ENCODE measurements at places on chromosomes 12 and 14. TPM values are rescaled to one million over a fixed set of nuclear protein-coding genes. Genes with fewer than 3 reads are reported as not detected.
A peak's percentile ranks its signal among the peaks of the same experiment; 100 is the strongest.

Gene AVPR1A
- total RNA-seq = 21.3 TPM

Gene NEDD8
- total RNA-seq = 123 TPM

GRCh38 chr14:75342762-75343599 lies 64.4 kb downstream of the FOS start:
- no peak overlapping the region for H3K27ac ChIP-seq
- H3K36me3 ChIP-seq = no peaks in the 10 kb centered on the region
- H3K4me3 ChIP-seq = no peak overlapping the region
- H3K27me3 ChIP-seq = no peaks in the 10 kb centered on the region

DNA sequence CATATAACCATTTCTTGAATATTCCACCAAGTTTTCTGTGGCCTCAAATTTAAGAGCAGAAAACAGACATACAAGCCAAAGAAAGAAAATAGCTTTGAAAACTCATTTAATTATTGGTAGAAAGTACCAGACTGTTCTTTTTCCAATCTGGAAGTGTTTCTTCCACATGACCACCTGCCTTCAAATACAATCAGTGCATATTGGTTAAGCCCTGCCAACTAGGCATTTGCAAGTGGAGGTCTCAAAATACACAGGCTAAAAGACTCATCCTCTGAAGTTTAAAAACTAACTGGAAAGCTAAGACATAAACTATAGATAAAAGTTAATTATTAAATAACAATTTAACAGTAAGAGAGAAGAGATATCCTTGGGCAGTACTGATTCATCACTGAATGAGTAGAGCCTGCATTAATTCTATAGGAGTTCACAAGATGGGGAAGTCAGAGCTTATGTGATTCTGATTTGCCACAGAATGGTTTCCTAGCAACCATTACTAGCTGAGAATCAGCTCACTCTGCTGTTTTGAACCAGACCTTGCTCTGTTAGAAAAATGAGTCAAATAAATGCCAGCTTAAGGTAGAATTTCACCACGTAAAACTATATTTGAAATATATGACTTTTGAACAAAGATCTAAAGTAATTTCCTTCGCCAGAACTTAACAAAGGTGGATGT lies 433.8 kb downstream of the FUT8 start:
- H3K27ac ChIP-seq = no peak overlapping the region
- no peak for DNase-seq
- no peaks in the 10 kb centered on the region for H3K4me1 ChIP-seq
- H3K36me3 ChIP-seq = no peaks in the 10 kb centered on the region

DNA sequence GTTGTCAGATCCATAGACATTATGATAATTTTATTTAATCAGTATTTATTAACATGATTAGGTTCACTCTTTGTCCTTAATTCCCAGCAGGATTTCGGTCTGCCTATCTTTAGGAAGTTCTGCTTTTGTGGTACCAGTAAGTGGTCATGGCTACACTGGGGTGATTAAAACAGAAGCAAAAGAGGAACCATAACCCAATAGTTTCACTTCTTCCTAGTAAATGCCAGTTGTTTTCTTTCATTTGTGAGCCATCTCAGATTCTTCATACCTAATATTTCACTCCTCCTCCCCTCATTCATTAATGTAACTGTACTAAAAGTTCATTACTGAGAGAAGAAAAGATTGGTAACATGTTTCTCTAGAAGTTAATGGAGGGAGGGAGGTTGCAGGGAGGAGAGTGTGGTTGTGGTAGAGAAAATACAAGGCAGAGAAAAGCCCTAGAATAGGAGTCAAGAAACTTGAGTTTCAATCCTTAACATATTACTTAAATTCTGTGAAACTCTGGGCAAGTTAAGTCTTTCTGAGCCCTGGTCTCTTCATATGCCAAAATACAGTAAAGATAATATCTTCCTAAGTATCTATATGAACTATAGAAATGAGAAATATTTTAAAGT lies 101.2 kb downstream of the PEBP1 start:
- no peak for DNase-seq
- H3K36me3 ChIP-seq = no peaks in the 10 kb centered on the region
- H3K27me3 ChIP-seq = no peaks in the 10 kb centered on the region
- H3K4me3 ChIP-seq = no peak overlapping the region
- H3K4me1 ChIP-seq = no peaks in the 10 kb centered on the region

- no peak for DNase-seq
- no peaks in the 10 kb centered on the region for H3K36me3 ChIP-seq
- no peak overlapping the region for H3K4me3 ChIP-seq
- H3K27me3 ChIP-seq = no peaks in the 10 kb centered on the region
- no peaks in the 10 kb centered on the region for H3K4me1 ChIP-seq
Measured at GRCh38 chr12:58301730-58302122, 360.4 kb downstream of the ATP23 start.

DNA sequence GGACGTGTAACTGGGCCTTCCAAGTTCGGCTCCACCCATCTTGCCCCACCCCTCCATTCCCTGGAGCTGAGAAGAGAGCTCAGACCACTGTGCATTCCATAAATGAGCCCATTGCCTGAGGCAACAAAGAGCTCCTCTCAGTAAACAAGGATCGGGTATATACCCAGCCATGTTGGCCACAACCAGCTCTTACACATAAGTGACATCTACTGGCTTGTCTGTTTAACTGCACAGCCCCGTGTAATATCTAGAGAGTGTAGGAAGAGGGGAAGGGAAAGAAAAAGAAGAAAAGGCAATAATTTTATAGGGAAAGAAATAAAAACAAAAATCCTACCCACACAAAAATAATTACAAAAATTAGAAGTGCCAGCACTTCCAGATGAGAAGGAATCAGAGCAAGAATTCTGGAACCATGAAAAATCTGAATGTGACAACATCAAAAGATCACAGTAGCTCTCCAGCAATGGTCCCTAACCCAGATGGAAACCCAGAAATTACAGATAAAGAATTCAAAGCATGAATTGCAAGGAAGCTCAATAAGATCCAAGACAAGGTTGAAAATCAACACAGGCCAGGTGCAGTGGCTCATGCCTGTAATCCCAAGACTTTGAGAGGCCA lies 308.1 kb downstream of the RPAP3 start:
- no peak for DNase-seq
- H3K4me3 ChIP-seq = no peak overlapping the region
- no peaks in the 10 kb centered on the region for H3K27me3 ChIP-seq
- no peaks in the 10 kb centered on the region for H3K36me3 ChIP-seq
- no peak overlapping the region for H3K27ac ChIP-seq
- H3K4me1 ChIP-seq = no peaks in the 10 kb centered on the region

- H3K27me3 ChIP-seq = no peaks in the 10 kb centered on the region
- H3K27ac ChIP-seq = no peak overlapping the region
- no peak overlapping the region for H3K4me3 ChIP-seq
- no peaks in the 10 kb centered on the region for H3K4me1 ChIP-seq
Measured at GRCh38 chr12:54956818-54957641, 27.5 kb downstream of the TESPA1 start.

- H3K27ac ChIP-seq = no peak overlapping the region
- peak; percentile 55 for DNase-seq
- no peak overlapping the region for H3K4me3 ChIP-seq
- H3K36me3 ChIP-seq = no peaks in the 10 kb centered on the region
- H3K4me1 ChIP-seq = no peaks in the 10 kb centered on the region
Measured at GRCh38 chr14:76779221-76780057, 18.2 kb downstream of the VASH1 start.
